RPMI7951 (cell line): ENCODE measurements at places on chromosomes 13 and 19. TPM values are rescaled to one million over a fixed set of nuclear protein-coding genes. Genes with fewer than 3 reads are reported as not detected.
A peak's percentile ranks its signal among the peaks of the same experiment; 100 is the strongest.

DNA sequence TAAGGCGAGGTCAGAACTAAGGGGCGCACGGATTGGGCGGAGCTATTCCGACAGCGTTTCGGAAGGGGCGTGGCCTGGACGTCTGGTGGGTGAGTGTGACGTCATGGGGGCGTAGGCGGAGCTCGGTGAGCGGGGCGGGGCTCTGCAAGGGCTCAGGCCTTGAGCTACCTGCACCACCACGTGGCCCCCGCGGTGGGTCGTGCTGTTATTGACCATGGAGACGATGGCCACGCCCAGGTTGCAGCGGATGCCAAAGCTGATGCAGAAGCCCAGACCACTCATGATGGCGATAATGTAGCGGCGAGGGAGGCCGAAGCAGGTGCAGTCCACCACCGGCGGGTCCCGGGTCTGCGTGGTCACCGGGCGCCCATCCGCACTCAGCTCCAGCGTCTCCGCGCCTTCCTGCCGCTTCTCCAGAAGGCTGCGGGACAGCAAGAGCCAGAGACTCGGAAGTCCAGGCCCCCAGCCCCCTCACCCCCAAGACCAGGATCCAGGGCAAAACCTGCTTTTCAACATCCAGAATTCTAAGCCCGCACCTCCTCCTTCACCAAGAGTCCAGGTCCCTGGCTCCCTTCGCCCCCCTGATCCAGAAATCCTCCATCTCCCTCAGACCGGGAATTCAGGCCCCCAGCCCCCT, 4.8 kb downstream of the SLC17A7 start:
- no peak for DNase-seq

- DNase-seq: no peak
Observed at GRCh38 chr19:16113727-16114126, 2.0 kb downstream of the RAB8A start.

GRCh38 chr13:40477623-40478608, 188.5 kb downstream of the FOXO1 start:
- DNase-seq: no peak

- no peak for DNase-seq
Observed at GRCh38 chr13:103614761-103615160, 548.5 kb upstream of the SLC10A2 start.

CEBPA gene
- under 0.01 TPM in 1 of 2 replicates, not detected in the other for total RNA-seq

GRCh38 chr19:44808463-44809371, at the start of gene BCAM:
BCAM (plus strand) TSS chr19:44809103; CDS start chr19:44809125, 22 bp downstream.
- DNase-seq: peak; percentile 74
